ENCODE measurements at places on chromosomes 6 and 20.
A peak's percentile ranks its signal among the peaks of the same experiment; 100 is the strongest.

GRCh38 chr6:12844284-12845223 lies 128.0 kb downstream of the PHACTR1 start:
- DNase-seq, result no peak

- DNase-seq, result no peak
Observed at GRCh38 chr6:34455831-34456230, 10.0 kb upstream of the PACSIN1 start.

- DNase-seq, result no peak
Observed at GRCh38 chr6:75203721-75204120, 2.1 kb downstream of the COL12A1 start.

DNA sequence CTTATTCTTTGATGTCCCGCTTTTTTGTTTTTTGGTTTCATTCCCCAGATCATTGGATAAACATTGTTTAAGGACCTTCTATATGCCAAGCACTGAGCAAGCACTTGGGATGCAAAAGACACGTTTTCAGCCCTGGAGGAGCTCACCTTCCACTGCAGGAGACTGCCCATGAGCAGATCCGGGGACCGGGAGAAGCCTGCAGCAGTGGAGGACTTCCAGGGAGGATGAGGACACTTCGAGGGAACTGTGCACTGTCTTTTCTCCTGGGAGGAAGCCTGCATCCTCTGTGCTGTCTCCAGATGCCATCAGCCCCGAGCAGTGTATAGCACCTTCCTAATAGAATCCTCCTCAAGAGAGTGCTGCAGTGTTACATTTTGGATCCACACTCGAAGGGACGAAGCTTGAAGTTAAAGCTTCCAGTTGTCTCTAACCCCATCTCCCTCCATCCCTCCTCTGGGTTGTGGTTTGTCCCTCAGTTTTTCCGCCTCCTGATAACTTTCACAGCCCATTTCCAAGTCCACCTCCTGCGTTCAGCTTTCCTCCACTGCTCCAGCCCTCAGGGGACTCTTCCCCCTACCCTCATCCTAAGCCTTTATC lies 5.8 kb upstream of the KCNG1 start:
- DNase-seq, result no peak

- no peak for DNase-seq
Observed at GRCh38 chr6:13581700-13582229, 7.4 kb downstream of the SIRT5 start.

GRCh38 chr20:12925210-12925755 lies 83.5 kb upstream of the SPTLC3 start:
- DNase-seq, result peak; percentile 61
